Esophagus squamous epithelium (tissue), 5 donors: ENCODE measurements at places on chromosomes 5 and 9.

GRCh38 chr5:134975843-134976242 is 8.1 kb downstream of the CATSPER3 start:
- DNase-seq = no peak

- DNase-seq = no peak
These were observed 468.5 kb upstream of the PIK3R1 start for GRCh38 chr5:67747096-67747495.

DNA sequence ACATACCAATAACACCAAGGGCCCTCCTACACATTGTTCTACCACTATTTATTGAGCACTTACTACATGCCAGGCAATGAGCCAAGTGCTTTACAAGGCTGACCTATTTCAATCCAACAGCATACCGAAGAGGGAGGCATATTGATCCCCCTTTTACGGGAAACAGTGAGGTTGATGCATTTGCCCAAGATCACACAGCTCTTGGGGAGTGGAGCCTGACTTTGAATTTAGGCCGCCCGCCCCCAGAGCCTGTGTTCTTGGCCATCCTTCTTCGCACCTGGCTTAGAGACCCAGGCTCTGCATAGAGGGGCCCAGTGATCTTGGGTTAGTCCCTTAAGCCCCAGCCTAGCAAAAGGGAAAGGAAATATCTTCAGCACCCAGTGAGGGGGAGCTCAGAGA is 158.1 kb upstream of the IER5L start:
- no peak for DNase-seq

DNA sequence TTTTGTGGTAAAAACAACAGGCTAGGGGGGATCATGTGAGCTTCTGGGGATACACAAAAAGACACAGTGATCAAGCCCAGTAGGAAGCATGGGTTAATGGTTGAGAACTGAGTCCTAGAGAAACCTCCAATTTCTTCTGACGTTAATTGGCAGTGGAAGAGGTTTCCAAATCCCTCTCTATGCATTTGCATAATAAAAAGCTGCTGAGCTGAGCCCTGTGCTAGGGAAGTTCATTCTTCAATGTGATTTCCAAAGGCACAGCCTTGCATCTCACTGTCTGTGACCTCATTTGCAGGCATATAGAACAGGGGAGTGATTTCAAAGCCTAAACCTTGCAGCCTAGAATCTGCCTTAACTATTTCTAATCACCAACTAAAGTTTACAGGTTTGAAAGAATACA is 812 bp downstream of the DNAH5 start:
- DNase-seq = no peak

GRCh38 chr9:132947756-132948155 is 3.3 kb upstream of the TSC1 start:
- no peak for DNase-seq

DNA sequence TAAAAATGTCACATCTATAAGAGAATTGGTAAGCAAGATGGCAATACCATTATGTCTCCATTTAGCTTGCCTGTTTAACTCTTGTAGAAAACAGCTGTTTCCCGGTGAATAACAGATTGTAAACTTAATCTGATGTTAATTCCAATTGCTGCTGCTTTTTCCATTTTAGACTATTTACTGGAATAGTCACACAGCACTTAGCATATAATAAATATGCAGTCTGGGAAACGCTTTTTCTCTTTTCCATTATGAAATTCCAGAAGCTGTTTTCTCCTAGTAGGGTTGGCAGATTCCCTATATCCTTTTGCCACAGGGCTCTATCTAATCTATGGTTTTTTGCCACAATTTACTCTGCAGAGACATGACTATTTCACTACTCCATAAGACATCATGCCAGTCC is 148.0 kb downstream of the CEMIP2 start:
- DNase-seq = no peak
